ENCODE measurements at places on chromosomes 3 and 15. TPM values are rescaled to one million over a fixed set of nuclear protein-coding genes. Genes with fewer than 3 reads are reported as not detected.

The ECE2 gene
- not detected for total RNA-seq

The SCAANT1 gene
- not detected for total RNA-seq

DNA sequence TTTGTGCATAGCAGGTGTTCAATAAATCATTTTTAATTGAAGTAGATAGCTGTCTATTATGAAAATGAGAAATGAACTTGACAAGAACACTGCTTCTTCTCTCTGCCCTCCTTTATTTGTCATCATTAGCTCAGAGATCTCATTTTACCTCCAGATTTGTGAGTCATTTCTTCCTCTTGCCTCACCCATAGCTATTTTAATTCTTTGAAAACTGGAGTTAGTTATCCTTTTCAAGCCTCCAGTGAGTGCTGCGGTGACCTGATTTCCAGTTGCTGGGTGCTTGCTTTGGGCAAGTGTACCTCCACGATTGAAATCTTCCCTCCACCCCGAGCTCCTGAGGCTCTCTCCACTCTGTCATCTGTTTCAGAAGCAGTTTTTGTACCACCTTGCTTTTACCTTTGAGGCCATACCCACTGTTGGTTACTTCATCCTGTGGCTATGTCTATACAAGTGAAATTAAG lies 114.6 kb downstream of the NFKBIZ start:
- no peak overlapping the region for H3K4me3 ChIP-seq
- no peak for DNase-seq
- H3K27me3 ChIP-seq = no peaks in the 10 kb centered on the region
- no peaks in the 10 kb centered on the region for H3K36me3 ChIP-seq
- H3K27ac ChIP-seq = peak overlapping the region; percentile 72

DNA sequence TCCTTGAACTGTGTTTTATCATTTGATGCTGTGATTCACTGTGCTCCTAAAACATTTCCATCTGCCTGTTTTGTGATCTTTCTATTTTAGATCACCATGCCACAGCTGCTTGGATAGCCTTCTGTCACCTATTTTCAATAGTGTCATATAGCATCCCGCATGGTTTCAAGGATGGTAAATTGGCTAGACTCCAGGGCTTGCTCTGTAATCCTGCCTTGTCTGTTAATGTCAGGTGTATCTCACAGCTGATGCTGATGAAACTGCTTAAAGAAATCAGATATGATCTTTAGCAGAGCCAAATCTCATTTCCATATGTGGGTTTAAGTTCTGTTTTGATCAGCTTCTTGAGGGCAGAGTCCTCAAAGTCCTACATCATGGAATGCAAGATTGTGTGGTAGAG lies 182.2 kb downstream of the UBE2E2 start:
- no peak overlapping the region for H3K4me3 ChIP-seq
- no peak for DNase-seq
- H3K27ac ChIP-seq = no peak overlapping the region
- no peaks in the 10 kb centered on the region for H3K36me3 ChIP-seq

The PIK3CB gene
- total RNA-seq = 32.0 TPM

The KCNMB3 gene
- total RNA-seq = 10.3 TPM

Measured in thoracic aorta (tissue), 2 donors.